Stimulated activated CD8-positive, alpha-beta memory T cell treated with anti-CD3 and anti-CD28 coated beads, Interleukin-15, amount 100 ng/mL, for 1 hour (primary cell): ENCODE measurements at places on chromosomes 16 and 17.

DNA sequence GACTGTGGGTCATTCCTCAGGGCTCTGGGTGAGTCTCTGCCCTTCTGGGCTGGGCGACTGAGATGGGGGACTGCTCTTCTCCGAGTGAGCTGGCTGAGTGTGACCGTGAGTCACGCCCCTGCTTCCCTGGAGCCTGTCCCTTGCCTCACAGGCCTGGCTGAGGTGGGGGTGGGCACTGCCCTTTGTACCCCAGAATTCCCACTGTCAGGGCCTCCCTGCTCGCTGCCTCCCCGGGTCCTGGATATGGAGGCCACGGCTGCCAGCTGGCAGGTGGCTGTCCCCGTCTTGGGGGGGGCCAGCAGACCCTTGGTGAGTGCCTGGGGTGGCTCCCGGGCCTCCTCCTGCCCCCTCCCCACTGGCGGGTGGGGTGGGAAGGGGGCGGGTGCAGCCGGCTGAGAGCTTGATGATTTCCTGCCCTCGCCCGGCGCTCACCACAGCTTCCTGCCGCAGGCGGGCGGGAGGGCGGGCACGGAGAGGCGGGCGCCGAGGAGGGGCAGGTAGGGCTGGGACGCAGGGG is at the start of gene LAT:
Gene LAT, plus strand, starts transcription at position 434 of the 517 bp plus-strand sequence. CDS start 366 bp downstream, outside the sequence.
- peak; percentile 57 for DNase-seq

- DNase-seq: peak; percentile 90
Measured at GRCh38 chr16:88700636-88701482, 5.3 kb downstream of the RNF166 start.

DNA sequence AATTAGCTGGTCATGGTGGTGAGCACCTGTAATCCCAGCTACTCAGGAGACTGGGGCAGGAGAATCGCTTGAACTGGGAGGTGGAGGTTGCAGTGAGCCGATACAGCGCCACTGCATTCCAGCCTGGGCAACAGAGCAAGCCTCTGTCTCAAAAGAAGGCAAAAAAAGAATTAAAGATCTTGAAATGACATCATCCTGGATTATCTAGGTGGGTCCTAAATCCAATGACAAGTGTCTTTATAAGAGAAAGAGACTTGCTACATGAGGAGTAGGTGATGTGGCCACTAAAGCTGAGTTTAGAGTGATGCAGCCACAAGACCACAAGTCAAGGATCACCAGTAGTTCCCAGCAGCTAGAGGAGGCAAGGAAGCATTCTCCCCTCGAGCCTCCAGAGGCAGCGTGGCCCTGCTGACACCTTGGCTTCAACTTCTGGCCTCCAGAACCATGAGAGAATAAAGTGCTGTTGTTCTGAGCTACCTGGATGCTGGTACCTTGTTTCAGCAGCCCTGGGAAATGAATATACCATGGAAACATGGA is 15.8 kb downstream of the CIITA start:
- no peak for DNase-seq

DNA sequence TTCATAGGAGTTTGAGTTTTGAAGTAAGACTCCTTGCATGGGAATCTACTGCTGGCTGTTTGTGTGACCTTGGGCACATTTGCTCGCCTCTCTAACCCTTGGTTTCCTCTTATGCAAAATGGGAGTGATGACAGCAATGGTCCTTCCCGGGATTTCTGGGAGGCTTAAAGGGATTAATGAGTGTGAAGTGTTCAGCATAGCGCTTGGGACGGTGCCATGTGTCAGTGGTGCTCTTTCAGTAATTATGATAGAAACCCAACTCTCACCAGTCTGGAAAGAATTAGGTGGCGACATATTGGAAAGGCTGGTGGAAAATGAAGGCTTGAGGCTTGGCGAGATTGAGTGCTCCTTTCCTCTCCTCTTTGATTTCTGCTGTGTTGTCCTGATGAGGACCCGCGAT is 429.2 kb upstream of the EEF2KMT start:
- no peak for DNase-seq

GRCh38 chr16:1500465-1501150 is 7.4 kb downstream of the TELO2 start:
- no peak for DNase-seq

DNA sequence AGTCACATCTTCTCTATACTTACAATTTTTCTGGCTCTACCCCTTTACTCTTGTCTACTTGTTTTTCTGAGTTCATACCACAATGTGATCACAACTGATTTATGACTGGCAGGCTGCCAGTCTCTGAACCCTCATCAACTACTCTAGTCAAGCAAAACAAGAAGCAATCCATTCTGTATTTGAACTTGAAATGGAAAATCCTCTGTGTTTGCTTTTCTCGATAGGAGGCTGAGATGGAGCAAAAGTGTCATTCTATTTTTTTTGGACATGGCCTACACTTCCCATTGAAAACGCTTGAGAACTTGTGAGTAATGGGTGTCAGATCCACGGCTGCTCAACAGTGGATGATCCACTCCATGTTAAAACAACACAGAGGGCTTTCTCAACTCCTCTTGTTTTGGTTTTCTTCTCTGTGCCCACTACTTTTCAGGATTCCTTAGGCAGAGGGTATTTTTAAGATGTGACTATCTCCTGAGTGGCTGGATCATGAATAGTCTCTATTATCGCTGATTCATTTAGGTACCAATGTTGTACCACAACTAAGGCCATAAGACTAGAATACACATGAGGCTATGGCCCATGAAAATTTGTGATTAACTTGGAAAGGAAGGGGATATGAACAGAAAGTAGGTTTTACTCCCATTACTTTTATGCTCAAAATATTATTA is 11.7 kb downstream of the TMEM100 start:
- no peak for DNase-seq

DNA sequence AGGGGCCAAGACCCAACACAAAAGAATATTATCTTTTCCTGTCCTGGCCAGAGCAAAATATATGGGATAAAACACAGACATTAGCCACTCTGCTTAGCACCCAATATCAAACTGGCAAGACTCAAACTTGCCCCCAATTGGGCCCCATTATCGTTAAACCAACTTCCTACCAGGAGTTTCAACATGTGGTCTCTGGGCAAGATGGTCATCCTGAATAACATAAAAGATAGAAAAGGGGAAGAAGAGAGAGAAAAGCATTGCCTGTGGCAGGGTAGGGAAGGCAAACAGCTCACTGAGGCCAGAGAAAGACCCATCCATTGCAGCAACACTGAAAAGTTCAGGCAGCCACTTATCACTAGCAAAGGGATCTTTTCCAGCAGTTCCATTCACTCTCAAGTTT is 502.1 kb downstream of the KIF2B start:
- no peak for DNase-seq

DNA sequence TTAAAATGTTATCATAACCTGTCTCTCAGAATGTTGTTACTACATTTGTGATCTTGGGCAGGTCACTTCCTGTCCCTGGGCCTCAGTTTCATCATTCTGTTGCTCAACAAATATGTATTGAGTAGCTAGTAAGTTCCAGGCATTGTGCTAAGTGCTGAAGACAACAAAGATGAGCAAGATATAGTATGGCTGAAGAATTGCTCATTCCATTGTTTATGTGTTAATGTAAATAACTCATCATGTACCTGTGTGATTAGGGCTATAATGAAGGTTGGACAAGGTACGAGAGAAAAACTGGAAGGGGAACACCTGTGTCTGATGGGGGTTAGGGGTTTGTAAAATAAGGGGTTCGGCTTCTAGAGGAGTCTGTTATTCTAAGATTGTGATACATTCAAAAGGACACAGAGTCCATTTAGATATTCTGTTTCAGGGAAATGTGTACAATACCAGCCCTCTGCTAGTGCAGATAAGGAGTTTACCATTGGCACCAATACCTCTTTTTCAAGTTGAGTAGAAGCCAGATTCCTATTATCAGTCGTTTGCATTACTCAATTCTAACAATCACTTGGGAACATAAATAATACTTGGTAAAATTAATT is 20.0 kb downstream of the TUBG1 start:
- no peak for DNase-seq

- no peak for DNase-seq
Measured at GRCh38 chr16:58160855-58161254, 31.7 kb upstream of the CFAP20 start.

DNA sequence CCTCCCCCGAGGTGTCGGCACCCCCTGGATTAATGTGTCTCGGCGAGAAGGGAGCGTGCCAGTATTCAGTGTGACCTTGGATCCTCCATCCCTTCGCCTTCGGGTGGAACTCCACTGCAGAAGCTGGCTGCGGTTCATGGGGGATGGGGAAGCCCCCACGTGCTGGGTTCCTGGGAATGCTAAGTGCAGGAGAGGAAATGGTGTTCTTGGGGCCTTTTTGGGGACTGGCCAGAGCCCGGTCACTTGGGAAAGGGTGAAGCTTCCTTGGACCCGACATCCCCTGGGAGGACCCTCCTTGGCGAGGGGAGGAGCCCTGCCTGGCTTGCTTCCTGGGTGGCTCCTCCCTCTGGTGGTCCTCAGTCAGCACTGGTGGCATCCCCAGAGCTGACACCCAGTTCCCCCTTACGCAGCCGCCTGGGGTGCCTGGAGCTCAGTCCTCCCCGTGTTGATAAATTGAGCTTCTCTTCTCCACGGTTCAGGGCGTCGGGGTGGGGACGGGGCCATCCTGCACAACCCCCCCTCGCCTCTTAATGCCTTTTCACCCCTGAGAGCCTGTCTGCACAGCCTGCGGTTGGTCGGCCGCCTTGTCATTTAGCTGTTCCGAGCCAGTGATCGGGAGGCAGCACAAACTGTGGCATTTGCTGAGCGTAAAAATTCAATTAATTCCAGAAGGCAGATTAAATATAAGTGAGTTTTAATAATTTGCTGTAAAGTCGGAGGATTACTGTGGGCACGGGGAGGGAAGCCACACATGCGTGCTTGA is 30.7 kb upstream of the GSE1 start:
- DNase-seq: no peak

DNA sequence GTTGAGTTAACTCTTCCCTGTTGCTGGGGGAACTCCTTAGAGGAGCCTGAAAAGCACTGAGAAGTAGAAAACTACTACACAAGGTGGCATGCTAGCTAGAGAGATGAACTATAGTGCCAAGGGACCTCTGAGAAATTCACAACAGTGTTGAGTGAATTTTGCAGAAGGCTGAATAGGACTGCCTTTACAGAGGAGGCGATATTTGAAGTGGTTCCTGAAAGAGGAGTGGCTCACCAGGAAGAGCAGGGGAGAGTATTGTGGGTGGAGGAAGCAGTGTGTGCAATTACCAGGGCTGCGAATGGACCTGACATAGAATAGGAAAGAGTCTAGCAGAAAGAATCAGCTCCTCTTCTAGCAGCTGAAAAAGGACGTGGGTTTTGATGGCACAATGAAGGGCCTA is 66.4 kb downstream of the CDK5R1 start:
- DNase-seq: no peak
